Fibroblast of villous mesenchyme (primary cell): ENCODE measurements at places on chromosomes 6 and 20. TPM values are rescaled to one million over a fixed set of nuclear protein-coding genes. Genes with fewer than 3 reads are reported as not detected.

DNA sequence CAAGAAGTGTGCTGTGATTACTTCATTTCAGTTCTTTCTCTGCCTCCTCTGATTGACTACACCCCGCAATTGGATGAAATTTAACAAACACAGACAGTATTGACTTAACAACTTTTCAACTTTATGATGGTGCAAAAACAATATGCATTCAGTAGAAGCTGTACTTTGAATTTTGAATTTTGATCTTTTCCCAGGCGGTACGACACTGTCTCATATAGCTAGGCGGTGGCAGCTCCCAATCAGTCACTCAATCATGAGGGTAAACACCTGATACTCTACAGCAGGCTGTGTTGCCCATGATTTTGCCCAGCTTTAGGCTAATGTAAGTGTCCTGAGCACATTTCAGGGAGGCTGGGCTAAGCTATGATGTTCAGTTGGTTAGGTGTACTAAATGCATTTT lies 47.6 kb upstream of the MYLIP start:
- no peak for DNase-seq

- DNase-seq = no peak
Observed at GRCh38 chr6:124999105-124999764, 37.0 kb downstream of the RNF217 start.

GRCh38 chr6:123655521-123656306 lies 19.0 kb upstream of the TRDN start:
- DNase-seq = peak; percentile 3

DNA sequence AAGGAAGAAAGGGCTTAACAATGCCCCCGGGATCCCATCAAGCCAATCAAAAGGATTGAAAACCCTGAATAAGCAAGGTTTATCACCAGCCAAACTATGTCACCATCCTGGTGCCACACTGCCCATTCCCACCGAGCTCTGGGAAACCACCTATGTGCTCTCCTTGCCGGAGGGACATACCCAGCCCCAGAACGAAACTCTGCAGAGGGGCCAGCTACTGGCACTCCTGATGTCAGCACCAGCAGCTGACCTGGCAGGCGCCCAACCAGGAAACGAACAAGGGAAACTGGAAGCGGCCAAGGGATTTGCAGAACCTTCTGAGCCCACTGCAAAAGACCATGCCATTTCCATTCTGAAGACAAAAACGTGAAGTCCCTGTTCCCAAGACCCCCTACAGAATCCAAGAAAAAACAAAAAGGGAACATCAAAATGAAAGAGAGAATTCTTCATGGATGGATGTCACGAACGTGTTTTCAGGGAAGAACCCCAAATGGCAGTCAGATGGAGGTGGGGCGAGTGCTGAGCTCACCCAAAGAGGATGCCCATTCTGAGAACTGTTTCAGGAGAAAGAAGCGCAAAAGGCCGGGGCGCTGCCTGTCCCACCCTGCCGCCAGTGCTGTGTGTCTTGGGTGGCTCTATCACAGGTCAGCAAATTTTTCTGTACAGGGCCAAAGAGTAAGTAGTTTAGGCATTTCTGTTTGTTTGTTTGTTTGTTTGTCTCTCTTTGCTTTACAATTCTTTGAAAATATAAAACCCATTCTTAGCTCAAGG lies 305.2 kb downstream of the ESR1 start:
- no peak for DNase-seq

DNA sequence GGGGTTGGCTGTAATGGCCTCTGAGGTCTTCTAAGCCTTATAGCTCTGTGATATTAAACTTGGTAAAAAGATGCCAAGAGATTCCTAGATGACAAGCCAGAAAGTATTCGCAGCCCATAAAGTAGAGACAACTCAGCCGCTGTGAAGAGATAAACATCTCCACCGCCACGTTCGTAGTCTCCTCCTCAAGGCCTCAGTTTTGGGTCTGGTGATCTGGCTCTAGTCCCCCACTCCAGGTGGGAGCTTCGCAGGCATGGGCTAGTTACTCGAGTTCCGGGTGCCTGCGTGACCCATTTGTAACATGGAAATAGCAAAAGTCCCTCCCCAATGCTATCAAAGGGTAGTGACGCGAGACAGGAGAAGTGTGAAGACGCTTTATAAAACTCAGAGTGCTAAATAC lies 28.3 kb upstream of the AFDN start:
- no peak for DNase-seq

The SLC22A2 gene
- total RNA-seq = under 0.01 TPM in 2 replicates

The SNAP25 gene
- total RNA-seq = 2.9 and 8.6 TPM in 2 replicates

The PPP1R3G gene
- 1.3 and 2.6 TPM in 2 replicates for total RNA-seq

The OPN5 gene
- total RNA-seq = not detected in 2 replicates

The CST4 gene
- 0.32 TPM in 1 of 2 replicates, not detected in the other for total RNA-seq

The GSTA3 gene
- not detected in 2 replicates for total RNA-seq

The IRF4 gene
- under 0.01 TPM in 1 of 2 replicates, not detected in the other for total RNA-seq

The KIAA0408 gene
- 0.64 and 1.3 TPM in 2 replicates for total RNA-seq

The SLC35F1 gene
- under 0.01 TPM in 1 of 2 replicates, not detected in the other for total RNA-seq
